Cardiac atrium fibroblast (primary cell): ENCODE measurements at places on chromosomes 1 and 21. TPM values are rescaled to one million over a fixed set of nuclear protein-coding genes. Genes with fewer than 3 reads are reported as not detected.

Gene ZNF684
- total RNA-seq = 1.6 and 4.0 TPM in 2 replicates

Gene CRYZL1
- 11.9 and 22.2 TPM in 2 replicates for total RNA-seq

Gene CHI3L2
- total RNA-seq = 4.9 and 46.3 TPM in 2 replicates

Gene UBL4B
- not detected in 2 replicates for total RNA-seq

Gene FPGT
- 8.1 and 9.1 TPM in 2 replicates for total RNA-seq

Gene TAS1R1
- total RNA-seq = not detected in 2 replicates

Gene FMOD
- total RNA-seq = 16.1 and 39.9 TPM in 2 replicates

Gene CELA2A
- total RNA-seq = not detected in 2 replicates

Gene DCST2
- 0.18 TPM in 1 of 2 replicates, not detected in the other for total RNA-seq

Gene TNFRSF4
- total RNA-seq = 1.9 TPM in 1 of 2 replicates, not detected in the other

Gene LACTBL1
- total RNA-seq = not detected in 2 replicates

Gene MCOLN2
- total RNA-seq = 0.81 and 1.8 TPM in 2 replicates

Gene NFIA
- total RNA-seq = 26.7 and 28.5 TPM in 2 replicates

Gene CFHR4
- not detected in 2 replicates for total RNA-seq

Gene GPR157
- total RNA-seq = 2.7 and 3.9 TPM in 2 replicates

Gene MASP2
- total RNA-seq = not detected in 2 replicates

Gene LCE1A
- not detected in 2 replicates for total RNA-seq

Gene MPZ
- 0.90 and 1.1 TPM in 2 replicates for total RNA-seq

Gene HSPG2
- 600 and 665 TPM in 2 replicates for total RNA-seq

Gene EXTL2
- total RNA-seq = 15.7 and 17.5 TPM in 2 replicates

Gene RIPPLY3
- not detected in 2 replicates for total RNA-seq

Gene DAB1
- 0.36 TPM in 1 of 2 replicates, not detected in the other for total RNA-seq

Gene SYT2
- total RNA-seq = not detected in 2 replicates

Gene KISS1
- not detected in 2 replicates for total RNA-seq

Gene S100A7
- not detected in 2 replicates for total RNA-seq

Gene CSRP1
- 654 and 815 TPM in 2 replicates for total RNA-seq

Gene ITPKB
- 4.3 and 15.9 TPM in 2 replicates for total RNA-seq

Gene FCRLA
- total RNA-seq = 2.3 TPM in 1 of 2 replicates, not detected in the other

Gene TMEM53
- 3.9 and 8.1 TPM in 2 replicates for total RNA-seq

Gene AADACL4
- not detected in 2 replicates for total RNA-seq

Gene SPRR1B
- not detected in 2 replicates for total RNA-seq

Gene ARMH1
- not detected in 2 replicates for total RNA-seq

Gene LCE1D
- not detected in 2 replicates for total RNA-seq

Gene CR2
- total RNA-seq = not detected in 2 replicates

Gene C8B
- not detected in 2 replicates for total RNA-seq

Gene LRRC39
- 0.18 TPM in 1 of 2 replicates, not detected in the other for total RNA-seq

Gene SYDE2
- total RNA-seq = 1.1 and 1.3 TPM in 2 replicates

Gene CD101
- total RNA-seq = under 0.01 and 0.54 TPM in 2 replicates

Gene RBM11
- total RNA-seq = not detected in 2 replicates
